ENCODE measurements at places on chromosomes 12 and 14. TPM values are rescaled to one million over a fixed set of nuclear protein-coding genes. Genes with fewer than 3 reads are reported as not detected.

GRCh38 chr14:49755378-49755777 lies 12.6 kb upstream of the KLHDC2 start:
- H3K27me3 ChIP-seq: no peaks in the 10 kb centered on the region
- H3K36me3 ChIP-seq: no peaks in the 10 kb centered on the region
- no peak overlapping the region for H3K4me3 ChIP-seq
- H3K27ac ChIP-seq: no peak overlapping the region
- no peaks in the 10 kb centered on the region for H3K4me1 ChIP-seq
- DNase-seq: no peak

DNA sequence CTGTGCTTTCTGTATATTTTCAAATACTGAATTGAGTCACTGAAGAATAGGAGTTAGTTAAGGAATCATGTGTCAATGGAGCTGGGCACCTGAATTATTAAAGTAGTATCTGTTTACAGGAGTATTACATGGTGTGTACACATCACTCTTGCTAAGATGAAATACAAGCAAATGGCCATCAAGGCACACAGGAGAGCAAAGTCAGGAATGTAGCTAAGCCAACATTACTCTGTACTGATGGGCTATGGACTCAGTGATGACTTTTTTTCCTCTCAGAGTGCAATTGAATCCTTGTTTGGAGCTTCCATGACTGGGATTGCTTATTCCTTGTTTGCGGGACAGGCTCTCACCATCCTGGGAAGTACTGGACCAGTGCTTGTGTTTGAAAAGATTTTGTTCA lies 45.5 kb downstream of the SLC4A8 start:
- no peak overlapping the region for H3K27ac ChIP-seq
- no peaks in the 10 kb centered on the region for H3K4me1 ChIP-seq
- H3K27me3 ChIP-seq: no peaks in the 10 kb centered on the region

DNA sequence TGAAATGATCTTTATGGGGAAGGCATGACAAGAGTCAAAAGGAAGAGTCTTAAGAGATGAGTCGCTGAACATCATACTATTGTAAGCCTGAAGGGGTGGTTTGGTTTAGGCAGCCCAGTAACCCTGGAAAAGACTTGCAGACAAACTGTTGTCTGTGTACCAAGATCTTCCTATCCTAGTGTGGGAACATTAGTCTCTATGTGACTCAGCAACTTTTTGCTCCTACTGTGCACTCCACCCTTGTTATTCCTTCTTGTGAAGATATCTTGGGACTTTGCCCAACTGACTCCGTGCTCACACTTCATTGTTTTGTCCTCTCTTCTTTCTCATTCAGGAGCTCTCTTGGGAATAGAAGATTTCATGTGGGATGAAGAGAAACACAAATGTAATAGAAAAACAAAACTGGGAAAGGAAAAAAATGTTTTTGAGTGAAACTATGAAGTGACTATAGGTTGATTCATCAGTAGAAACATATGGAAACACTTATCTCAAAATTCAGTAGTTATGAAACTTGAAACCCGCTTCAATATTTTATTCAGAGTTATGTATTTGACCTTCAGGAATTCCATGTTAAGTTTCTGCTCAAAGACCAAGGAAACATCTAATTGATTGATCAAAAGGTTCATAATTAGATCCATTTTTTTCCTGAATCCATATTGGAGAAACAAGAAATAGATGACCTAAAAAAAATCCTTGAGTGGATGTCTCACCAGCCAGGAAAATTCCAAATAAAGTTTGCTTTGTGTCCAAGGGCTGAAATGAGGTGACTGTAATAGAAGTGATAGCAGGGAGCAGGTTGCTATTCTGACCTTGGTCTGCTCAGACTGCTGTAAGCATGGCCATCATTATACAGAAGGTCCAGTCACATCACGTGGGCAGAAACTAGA lies 67.2 kb downstream of the BTG1 start:
- no peaks in the 10 kb centered on the region for H3K27me3 ChIP-seq
- peaks cover 69% of the 10 kb centered on the region for H3K4me1 ChIP-seq
- peak overlapping the region; percentile 82 for H3K27ac ChIP-seq
- H3K4me3 ChIP-seq: no peak overlapping the region
- peak; percentile 68 for DNase-seq

DNA sequence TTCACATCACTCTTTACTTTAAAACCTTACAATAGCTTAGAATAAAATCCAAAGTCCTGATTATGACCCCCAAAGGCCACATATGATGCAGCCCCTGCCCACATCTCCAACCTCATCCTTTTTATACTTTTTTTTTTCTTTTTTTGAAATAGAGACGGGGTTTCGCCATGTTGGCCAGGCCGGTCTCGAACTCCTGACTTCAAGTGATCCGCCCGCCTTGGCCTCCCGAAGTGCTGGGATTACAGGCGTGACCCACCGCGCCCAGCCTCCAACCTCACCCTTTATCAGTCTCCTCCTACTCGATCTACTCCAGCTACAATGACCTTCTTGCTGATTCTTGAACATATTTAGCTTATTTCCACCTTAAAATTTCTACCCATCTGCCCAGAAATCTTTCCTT lies 1.2 kb upstream of the MAPKAPK5 start:
- H3K27me3 ChIP-seq: no peaks in the 10 kb centered on the region
- peaks cover 15% of the 10 kb centered on the region for H3K4me1 ChIP-seq
- no peak overlapping the region for H3K27ac ChIP-seq
- DNase-seq: no peak
- H3K4me3 ChIP-seq: peak overlapping the region; percentile 96
- peaks cover 35% of the 10 kb centered on the region for H3K36me3 ChIP-seq

- no peak for DNase-seq
- H3K27ac ChIP-seq: no peak overlapping the region
- no peaks in the 10 kb centered on the region for H3K4me1 ChIP-seq
- H3K4me3 ChIP-seq: no peak overlapping the region
- H3K27me3 ChIP-seq: no peaks in the 10 kb centered on the region
Observed at GRCh38 chr12:130955238-130955816, 1.6 kb downstream of the ADGRD1 start.

- H3K27me3 ChIP-seq: no peaks in the 10 kb centered on the region
- no peaks in the 10 kb centered on the region for H3K36me3 ChIP-seq
- no peak overlapping the region for H3K27ac ChIP-seq
- DNase-seq: peak; percentile 5
- no peaks in the 10 kb centered on the region for H3K4me1 ChIP-seq
Observed at GRCh38 chr14:33016613-33017012, 77.9 kb downstream of the NPAS3 start.

DNA sequence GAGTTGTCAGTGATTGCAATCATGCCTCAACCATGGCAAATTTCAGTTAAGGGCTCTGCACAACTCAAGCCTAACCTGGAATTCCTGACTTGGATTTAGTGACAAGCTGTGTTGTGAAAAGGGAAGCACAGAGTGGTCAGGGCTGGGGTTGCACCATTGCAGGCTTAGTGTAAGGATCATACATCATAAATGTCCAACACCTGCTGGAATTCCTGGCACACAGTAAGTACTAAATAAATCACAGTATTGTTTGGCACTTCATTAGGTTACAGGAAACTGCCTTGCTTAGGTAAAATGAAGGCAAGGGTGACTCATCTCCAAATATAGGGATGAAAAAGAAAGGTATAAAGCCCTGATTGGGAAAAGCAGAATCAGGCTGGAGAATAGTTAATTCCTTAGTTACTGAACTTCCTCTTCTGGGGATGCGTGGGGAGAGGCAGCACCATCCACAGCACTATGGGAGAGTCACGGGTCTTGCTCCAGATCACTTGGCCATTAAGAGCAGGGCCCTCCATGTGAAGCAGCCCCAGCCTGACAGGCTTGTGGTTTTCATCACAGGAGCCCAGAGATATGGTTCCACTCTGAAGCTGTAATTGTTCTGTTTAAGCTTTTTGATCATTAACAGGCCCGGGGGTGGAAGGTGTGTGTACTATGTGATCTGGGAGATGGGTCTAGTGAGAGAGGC lies 39.7 kb downstream of the SLC8A3 start:
- H3K36me3 ChIP-seq: no peaks in the 10 kb centered on the region
- no peaks in the 10 kb centered on the region for H3K27me3 ChIP-seq
- H3K27ac ChIP-seq: no peak overlapping the region
- H3K4me3 ChIP-seq: no peak overlapping the region

DNA sequence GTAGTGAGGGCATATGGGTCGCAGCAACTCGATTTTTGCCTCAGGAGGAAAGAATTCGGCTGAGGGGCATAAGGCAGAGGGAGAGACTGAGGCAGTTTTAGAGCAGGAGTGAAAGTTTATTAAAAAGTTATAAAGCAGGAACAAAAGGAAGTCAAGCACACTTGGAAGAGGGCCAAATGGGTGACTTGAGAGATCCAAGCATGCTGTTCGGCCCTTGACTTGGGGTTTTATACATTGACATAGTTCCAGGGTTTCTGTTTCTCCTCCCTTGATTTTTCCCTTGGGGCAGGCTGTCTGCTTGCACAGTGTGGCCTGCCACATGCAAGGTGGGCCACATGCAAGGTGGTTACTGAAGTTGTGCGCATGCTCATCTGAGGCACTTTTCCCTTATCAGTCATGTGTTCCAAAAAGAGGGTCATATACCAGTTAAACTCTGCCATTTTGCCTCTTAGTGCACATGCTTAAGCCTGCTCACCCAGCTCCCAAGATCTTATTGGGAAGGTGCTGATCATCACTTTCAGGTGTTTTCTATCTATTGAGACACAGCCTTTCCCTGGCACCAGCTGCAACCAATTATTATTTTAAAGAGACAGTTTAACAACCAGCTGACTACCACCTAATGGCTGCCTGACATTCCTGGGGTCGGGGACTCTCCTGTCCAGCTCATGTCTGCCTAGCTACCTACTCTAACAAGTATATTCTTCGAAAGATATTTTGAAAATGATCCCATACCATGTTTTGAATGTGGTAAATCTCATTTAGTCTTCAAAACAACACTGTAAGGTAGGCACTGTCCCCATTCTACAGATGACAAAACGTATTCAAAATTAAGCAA lies 19.9 kb downstream of the PTGER2 start:
- no peak overlapping the region for H3K4me3 ChIP-seq
- H3K4me1 ChIP-seq: peaks cover 41% of the 10 kb centered on the region
- H3K36me3 ChIP-seq: no peaks in the 10 kb centered on the region
- no peaks in the 10 kb centered on the region for H3K27me3 ChIP-seq
- no peak for DNase-seq

GRCh38 chr12:27566159-27566558 lies 42.2 kb downstream of the PPFIBP1 start:
- no peaks in the 10 kb centered on the region for H3K27me3 ChIP-seq
- H3K27ac ChIP-seq: no peak overlapping the region
- H3K4me3 ChIP-seq: no peak overlapping the region
- no peak for DNase-seq
- peaks cover 16% of the 10 kb centered on the region for H3K4me1 ChIP-seq
- no peaks in the 10 kb centered on the region for H3K36me3 ChIP-seq

DNA sequence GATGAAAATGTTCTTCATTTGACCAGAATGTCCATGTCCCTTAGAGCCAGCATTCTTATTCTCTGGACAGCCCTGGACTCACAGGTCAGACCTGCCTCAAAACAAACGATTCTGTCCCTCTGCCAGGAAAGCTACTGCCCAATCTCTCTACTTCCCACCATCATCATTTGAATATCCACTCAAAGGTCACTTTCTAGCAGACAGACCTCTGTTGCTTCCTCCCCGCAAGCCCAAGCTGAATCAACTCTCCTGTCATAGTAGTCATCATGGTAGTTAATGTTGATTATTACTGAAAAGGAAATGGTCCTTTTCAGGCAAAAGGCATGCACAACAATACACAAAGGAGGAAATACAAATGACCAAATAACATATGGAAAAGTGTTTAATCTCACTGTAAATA lies 39.6 kb upstream of the CPM start:
- no peak overlapping the region for H3K4me3 ChIP-seq
- H3K27me3 ChIP-seq: no peaks in the 10 kb centered on the region
- no peak overlapping the region for H3K27ac ChIP-seq
- DNase-seq: no peak
- no peaks in the 10 kb centered on the region for H3K36me3 ChIP-seq

DNA sequence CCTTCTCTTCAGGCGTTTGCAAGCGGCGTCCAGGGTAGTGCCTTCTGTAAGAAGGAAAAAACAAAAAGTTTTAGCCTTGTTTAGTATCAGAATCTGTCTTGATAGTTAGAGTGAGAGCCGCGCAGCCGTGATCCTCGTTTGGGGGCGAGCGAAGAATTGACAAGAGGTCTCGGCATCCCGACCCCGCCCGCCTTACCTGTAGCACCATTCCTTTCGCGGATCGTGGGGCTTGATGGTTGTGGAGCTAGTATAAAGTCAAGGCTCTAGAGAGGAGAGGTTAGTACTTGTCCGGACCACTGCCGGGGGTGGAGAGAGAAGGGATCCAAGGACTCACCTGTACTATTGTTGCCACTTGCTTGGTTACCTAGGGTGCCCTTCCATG lies 494 bp downstream of the TMTC3 start:
- H3K4me1 ChIP-seq: peaks cover 4% of the 10 kb centered on the region
- peak overlapping the region; percentile 60 for H3K4me3 ChIP-seq

- H3K36me3 ChIP-seq: no peaks in the 10 kb centered on the region
- peaks cover 13% of the 10 kb centered on the region for H3K4me1 ChIP-seq
- no peak overlapping the region for H3K27ac ChIP-seq
- no peaks in the 10 kb centered on the region for H3K27me3 ChIP-seq
- H3K4me3 ChIP-seq: no peak overlapping the region
Observed at GRCh38 chr14:90538095-90538494, 141.3 kb downstream of the CALM1 start.

GRCh38 chr12:131673888-131674257 lies 37.0 kb upstream of the SFSWAP start:
- no peaks in the 10 kb centered on the region for H3K36me3 ChIP-seq
- H3K27me3 ChIP-seq: peaks cover 20% of the 10 kb centered on the region
- no peak overlapping the region for H3K4me3 ChIP-seq
- H3K27ac ChIP-seq: no peak overlapping the region
- H3K4me1 ChIP-seq: no peaks in the 10 kb centered on the region
- DNase-seq: no peak

GRCh38 chr12:41998436-41998835 lies 146.2 kb downstream of the GXYLT1 start:
- H3K4me3 ChIP-seq: no peak overlapping the region
- peaks cover 13% of the 10 kb centered on the region for H3K27me3 ChIP-seq
- DNase-seq: no peak

DNA sequence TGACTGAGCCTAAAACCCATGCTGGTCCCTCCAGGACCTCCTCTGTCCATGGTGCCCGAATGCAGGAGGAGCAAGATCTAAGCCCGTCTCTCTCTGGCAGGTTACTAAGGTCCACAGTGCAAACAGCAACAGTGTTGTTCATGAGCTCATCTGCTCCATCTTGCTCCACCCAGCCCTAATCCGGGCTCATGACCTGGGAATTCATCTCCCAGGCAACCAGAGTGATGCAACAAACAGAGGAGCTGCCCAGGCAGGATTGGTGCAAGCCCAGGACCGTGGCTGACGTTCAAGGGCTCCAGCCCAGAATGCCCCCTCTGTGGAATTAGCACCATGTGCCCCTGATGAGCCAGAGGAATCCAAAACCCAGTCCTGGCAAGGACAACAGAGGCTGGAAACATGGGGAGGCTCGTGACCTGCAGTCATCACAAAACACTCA lies 29.9 kb downstream of the HSPB8 start:
- no peak overlapping the region for H3K4me3 ChIP-seq
- DNase-seq: no peak
- H3K36me3 ChIP-seq: no peaks in the 10 kb centered on the region
- H3K4me1 ChIP-seq: no peaks in the 10 kb centered on the region
- no peaks in the 10 kb centered on the region for H3K27me3 ChIP-seq

The NEDD1 gene
- total RNA-seq: 117 TPM

The GALNT8 gene
- not detected for total RNA-seq

The PTGER2 gene
- 2.9 TPM for total RNA-seq

The RNU4-1 gene
- under 0.01 TPM for total RNA-seq
